ENCODE measurements at places on chromosomes 16 and 17.

DNA sequence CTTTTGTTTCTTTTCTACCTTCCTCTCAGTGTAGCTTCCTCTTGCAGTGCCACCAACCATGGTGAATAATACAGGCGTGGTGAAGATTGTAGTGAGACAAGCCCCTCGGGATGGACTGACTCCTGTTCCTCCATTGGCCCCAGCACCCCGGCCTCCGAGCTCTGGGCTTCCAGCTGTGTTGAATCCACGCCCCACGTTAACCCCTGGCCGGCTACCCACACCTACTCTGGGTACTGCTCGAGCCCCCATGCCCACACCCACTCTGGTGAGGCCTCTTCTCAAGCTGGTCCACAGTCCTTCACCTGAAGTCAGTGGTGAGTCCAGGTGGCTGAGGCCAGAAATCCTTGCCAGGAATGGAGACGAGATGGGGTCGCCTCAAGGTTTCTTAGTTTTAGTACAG, 23.9 kb downstream of the SRCAP start:
- no peak for DNase-seq

GRCh38 chr17:3167574-3167973, 29.7 kb upstream of the OR1A2 start:
- no peak for DNase-seq

DNA sequence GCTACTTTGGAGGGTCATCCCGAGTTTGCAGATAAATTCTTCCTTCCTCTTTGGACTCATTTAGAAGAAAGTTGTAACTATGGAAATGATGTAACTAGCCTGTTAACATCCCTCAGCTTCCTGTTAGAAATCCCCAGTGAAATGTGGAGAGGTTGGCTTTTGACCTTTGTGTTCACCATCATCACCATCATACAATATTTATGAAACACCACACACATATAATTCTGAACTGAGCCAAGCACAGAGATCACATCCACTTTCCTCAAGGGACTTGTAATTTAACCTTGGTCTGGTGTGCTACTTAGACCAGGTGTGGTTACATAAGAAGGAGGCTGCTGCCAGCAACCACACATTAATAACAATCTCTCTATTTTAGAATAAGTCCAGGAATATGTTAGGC, 2.5 kb downstream of the CAPNS2 start:
- DNase-seq = no peak

DNA sequence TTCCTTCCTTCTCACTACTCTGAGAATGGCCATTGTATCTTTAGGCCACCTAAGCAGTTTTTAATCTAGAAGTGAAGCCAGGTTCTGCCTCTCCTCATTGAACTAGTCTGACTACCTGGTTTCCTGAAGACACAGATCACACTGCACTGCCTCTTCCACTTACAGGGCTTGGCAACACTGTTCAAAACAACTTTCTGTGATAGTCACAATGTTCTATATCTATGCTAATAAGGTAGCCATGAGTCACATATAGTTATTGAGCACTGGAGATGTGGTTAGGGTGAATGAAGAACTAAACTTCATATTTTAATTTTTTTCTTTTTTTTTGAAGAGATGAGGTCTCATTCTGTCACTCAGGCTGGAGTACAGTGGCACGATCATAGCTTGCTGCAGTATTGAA, 26.9 kb downstream of the RND2 start:
- no peak for DNase-seq

- no peak for DNase-seq
These were observed 11.5 kb upstream of the SRCIN1 start for GRCh38 chr17:38617074-38617860.

DNA sequence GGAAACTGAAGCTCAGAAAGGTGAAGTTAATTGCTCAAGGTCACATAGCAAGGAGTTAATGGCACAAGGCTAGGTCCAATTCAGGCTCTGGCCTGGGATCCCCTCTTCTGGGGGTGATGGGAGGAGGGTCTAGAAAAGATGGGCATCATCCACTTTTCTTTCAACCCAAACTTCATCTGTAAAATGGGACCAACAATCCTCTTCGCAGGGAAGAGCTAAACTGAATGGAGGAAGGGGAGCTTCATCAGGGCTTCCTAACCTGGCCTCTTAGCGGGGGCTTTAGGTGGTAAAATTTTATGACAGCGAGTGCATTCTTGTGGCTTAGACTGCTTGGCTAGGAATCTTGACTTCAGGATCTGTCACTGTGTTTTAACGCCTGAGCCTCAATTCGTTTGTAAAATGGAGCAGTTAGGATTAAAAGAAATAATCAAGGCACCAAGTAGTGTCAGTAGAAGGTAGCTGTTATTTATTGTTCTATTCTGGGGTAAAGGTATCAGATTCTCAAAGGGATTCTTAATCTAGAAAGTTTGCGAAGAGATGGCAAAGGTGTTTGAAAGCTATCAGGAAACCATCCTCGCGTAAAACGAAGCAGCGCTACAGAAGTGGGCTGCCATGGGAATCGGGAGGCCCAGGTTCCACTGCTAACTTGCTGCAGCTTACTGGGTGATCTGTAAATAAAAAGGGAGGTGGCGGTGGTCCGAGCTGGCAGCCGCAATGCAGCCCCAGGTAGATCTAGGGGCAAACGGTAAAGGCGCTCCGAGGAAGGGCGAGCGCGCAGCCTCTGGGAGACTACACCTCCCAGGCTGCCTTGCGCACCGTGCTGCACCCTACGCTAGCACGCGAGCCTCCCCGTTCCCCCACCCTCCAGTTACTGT, 1.5 kb upstream of the SRCAP start:
- no peak for DNase-seq

DNA sequence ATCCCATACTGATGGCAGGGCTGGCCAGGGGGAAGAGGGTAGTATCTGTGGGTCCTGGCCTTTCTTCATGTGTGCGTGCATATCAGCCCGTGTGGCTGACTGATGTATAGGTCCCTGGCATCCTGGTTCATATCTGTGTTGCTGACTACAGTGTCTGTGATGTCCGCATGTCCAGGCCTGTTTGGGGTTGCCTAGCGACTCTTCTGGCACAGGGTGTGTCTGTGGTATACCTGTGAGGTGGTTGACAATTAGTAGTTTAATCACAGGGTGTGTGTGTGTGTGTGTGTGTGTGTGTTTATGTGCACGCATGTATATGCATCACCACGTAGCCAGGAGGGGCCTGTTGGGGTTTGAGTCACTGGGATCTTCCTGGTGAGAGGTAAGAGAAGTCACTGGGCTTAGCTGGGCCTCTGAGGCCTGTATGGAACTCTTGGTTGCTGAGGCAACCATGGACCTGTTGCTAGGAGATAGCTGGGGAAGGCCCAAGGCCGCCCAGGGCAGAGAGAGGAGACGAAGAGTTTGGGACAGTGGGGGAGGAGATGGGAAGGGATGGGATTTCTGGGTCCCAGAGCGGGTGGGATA, 603 bp upstream of the TMEM95 start:
- no peak for DNase-seq

GRCh38 chr17:31394544-31394943, 3.1 kb downstream of the RAB11FIP4 start:
- DNase-seq = no peak

- DNase-seq = no peak
These were observed 119.2 kb downstream of the METRNL start for GRCh38 chr17:83198366-83199341.

GRCh38 chr16:14309001-14309886, 238.1 kb downstream of the MRTFB start:
- DNase-seq = no peak

DNA sequence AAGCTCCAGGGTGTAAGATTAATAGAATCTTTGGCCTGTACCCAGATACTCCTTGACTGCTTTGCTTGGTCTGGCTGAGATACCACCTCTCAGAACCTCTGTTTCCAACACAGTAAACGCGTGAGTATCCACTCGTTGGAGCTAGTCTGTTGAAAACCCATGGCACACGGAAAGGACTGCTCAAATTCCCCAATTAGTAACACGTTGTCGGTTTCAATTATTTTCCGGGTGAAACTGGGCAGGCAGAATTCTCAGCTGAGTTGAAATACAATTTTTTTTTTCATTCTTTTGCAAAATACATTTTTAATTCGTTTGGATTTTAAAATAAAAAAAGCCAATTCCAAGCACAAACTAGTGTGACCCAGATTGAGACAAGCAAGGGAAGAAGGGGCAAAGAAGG, 120.5 kb downstream of the MAF start:
- no peak for DNase-seq

- DNase-seq = no peak
These were observed 80.0 kb upstream of the NKD1 start for GRCh38 chr16:50467943-50468748.

DNA sequence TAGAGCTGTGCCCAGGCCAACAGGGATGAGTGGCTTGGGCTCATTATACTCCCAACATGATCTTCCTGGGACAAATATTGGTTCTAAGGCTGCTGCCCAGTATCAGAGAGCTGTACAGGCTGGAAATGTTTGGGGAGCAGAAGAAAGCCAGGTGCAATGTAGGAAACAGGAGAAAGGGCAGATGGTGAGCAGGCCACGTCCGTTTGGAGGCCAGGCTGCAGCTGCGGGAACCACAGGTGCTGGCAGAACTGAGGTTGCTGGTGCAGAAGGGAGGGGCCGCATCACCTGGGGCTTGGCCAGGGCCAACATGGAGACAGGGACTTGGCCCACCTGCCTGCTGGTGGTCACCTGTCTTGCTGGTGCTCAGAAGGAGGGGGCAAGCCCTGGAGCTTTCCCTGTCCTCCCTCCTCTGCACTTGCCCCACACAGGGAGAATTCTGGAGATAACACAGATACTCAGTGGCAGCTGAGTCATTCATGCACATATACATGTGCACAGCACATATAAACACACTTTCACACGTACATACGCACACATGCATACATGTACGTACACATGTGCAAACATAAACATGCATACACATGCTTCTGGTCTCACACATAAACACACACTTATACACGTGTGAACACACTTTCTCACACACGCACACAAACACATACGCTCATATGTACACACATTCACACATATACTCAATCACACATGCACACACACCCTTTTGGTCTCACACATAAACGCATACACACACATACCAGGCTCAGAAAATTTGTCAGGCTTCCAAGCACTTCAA, 67.7 kb downstream of the WSCD1 start:
- DNase-seq = no peak

GRCh38 chr17:76493505-76494167, 7.6 kb downstream of the RHBDF2 start:
- no peak for DNase-seq

GRCh38 chr16:2769675-2770056, 7.4 kb downstream of the ELOB start:
- DNase-seq = no peak

DNA sequence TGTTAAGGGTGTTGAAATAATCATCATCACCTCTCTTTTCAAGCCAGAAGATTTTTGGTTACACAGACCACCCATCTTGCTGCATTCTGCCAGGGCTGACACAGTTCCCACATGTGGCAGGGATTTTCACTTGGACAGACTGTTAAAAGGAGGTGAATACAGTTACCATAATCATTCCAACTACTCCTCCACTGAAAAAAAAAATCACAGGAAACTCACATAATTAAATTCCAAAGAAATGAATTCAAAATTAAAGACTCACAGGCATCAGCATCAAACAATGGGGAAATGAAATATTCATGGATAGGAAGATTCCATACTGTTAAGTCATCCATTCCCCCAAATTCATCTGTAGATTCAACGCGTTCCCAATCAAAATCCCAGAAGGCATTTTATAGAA, 209.4 kb downstream of the MRTFB start:
- no peak for DNase-seq

- DNase-seq = no peak
These were observed 239.2 kb upstream of the MAF start for GRCh38 chr16:79839466-79840341.

DNA sequence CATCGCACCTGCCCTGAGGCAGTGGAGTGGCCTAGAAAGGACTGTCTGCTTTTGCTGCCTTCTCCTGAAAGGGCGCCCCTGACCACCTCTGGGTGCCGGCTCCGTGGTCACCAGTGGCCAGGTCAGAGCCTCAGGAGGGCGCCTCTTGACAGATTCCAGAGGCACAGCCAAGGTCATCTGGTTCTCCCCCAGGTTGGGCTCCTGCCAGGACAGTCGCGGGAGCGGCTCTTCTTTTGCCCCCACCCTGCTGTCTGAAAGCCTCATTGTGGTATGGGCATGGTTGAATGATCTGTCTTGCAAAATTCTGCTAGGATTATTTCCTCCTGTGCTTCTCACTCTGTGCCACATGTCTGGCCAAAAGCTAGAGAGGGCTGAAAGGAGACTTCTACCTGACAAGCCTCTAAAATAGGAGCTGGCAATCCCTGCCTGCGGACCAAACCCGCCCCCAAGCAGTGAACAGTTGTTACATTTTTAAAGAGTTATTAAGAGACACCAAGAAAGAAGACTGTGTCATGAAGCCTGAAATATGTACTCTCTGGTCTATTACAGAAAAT, 82.8 kb downstream of the SNX29 start:
- no peak for DNase-seq

DNA sequence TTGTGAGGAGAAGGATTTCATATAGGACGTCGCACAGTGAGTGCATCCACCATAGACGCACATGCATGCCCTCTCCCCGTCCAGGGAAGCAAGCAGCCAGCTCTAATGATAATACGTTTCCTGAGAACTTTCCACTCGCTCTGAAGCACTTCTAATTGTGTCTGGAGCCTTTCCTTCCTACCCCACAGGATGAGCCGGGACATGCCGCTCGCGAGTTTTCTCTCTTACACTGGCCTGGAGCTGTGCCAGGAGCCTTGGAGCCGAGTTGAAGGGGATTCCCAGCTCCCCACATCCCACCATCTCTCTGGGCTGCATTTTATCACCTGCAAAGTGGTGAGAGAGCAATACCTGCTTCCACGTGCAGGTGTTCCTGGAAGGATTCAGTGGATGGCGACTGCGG, 368.1 kb downstream of the C16orf95 start:
- no peak for DNase-seq

DNA sequence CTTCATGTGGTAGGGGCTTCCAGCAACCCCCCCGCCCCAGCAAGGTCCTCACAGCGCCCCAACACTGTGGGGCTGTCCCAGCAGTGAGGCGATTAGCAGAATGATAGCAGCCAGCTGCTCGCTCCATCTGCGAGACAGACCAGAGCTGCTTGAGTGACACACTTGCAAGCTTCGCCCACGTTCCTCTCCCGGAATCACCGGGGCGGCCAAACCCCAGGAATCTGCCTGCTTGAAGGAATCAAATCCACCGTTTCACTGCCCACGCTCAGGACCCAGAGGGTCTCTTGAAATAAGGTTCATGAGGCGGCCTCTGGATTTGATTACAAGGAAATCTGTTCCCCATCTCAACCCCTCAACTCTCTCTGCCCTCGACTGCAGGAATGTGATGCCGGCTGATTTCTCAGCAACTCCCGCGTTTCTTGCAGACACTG, 356.0 kb downstream of the C16orf95 start:
- DNase-seq = no peak

GRCh38 chr17:50844117-50844700, 8.8 kb downstream of the WFIKKN2 start:
- DNase-seq = no peak

GRCh38 chr17:28047806-28048205, 5.3 kb downstream of the NLK start:
- DNase-seq = no peak

DNA sequence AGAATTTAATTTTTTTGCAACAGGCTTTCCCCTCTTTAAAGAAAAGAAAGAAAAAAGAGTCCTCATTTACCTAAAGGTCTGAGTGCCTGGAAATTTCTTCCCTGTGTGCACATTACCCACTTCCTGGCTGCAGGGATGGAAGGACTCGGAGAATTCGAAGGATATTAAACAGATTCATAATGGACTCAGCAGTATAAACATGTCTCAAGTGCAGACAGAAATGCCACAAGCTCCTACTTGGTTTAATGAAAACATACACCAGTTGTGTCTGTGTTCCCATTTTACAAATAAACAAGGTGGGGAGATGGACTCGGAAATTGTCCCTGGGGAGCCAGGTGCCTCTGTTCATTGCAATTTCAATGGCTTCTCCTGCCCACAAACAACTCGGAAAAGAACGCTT, 47.2 kb downstream of the MEOX1 start:
- no peak for DNase-seq
